NCI-H1105 (cell line): ENCODE measurements at places on chromosomes 12 and 14.

DNA sequence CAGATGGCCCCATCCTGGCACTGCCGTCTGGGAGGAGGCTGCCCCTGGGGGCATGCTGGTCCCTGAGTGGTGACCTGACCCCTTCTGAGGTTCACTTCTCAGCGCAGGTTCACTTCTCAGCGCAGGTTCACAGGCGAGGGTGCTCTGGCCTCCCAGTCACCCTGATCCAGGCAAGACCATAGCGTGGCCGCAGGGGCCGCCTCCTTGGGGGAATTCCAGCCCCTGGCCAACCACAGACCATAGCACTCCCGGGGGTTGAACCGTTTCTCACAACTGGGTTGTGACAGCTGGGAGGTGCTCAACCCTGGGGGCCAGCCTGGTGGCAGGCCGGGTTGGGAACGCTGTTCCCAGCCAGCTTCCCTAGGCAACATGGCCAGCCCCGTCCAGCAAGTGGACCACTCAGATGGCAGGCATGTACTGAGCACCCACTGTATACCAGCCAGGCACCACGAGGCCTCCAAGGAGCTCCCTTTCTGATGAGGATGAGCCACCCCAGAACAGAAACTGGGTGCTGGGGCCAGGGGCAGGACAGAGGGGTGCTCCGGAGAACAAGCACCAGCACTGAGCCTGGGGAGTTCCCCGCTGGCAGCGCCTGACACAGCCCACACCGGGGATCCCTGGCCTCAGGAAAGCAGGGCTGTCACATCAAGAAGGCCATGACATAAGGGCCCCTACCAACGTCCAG, 28.3 kb upstream of the ZFP36L1 start:
- DNase-seq, result no peak

DNA sequence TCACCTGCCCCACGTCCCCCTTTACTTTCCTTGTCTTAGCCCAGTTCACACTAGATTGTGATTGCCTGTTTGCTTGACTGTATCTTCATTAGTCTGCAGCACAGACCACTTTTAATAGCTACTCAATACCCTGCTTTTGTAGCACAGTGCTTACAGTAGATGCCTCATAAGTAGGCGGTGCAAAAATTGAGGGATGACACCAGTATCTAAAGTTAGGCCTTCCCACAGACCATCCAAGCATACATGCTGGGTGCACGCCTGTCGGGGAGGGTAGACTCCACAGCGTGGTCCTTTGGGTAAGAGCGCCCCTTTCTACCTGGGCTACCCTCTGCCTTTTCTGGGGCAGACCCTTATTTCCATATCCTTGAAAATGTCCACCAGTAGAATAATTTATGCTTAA, 140.8 kb downstream of the GCH1 start:
- DNase-seq, result no peak

GRCh38 chr14:45893127-45893526, 640.1 kb upstream of the MIS18BP1 start:
- DNase-seq, result no peak

GRCh38 chr14:67618617-67619063, 1.1 kb upstream of the ARG2 start:
- peak; percentile 57 for DNase-seq

DNA sequence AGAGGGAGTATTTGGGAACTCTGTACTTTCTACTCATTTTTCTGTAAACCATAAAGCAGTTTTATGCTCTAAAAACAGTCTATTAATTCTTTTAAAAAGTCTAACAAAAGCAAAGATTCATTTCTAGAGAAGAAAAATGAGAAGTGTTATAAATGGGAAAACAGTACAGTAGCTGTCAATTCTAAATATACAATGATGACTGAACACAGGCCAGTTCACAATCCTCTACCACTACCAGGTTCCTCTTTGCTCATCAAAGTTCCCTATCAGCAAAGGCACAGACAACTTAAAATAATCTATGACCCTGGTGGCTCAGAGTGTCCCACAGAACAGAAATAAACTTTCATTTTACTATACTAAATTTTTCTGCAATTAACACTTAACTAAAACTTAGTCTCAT, 12.5 kb downstream of the NAA25 start:
- DNase-seq, result no peak
